ENCODE measurements at places on chromosomes 3 and 15.

DNA sequence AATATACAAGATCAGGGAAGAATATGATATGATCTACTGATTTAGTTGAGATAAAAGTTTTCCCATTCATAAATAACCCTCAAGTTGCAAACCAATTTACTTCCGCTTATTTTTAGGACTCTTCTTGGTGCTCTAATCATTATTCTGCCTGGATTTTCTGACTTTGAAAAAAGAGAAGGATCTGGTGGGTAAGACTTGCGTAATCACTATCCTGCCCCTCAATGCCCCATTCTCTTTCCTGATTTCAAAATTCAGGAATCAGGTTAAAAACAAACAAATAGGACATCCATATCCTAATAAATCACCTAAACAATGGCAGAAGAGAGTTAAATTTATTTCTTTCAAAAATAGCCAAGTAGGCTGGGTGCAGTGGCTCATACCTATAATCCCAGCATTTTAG, 127.5 kb downstream of the CLASP2 start:
- DNase-seq, result no peak

GRCh38 chr15:63491116-63491827, 13.1 kb upstream of the USP3 start:
- no peak for DNase-seq

- no peak for DNase-seq
Observed at GRCh38 chr15:91548549-91548948, 305.0 kb upstream of the SLCO3A1 start.

DNA sequence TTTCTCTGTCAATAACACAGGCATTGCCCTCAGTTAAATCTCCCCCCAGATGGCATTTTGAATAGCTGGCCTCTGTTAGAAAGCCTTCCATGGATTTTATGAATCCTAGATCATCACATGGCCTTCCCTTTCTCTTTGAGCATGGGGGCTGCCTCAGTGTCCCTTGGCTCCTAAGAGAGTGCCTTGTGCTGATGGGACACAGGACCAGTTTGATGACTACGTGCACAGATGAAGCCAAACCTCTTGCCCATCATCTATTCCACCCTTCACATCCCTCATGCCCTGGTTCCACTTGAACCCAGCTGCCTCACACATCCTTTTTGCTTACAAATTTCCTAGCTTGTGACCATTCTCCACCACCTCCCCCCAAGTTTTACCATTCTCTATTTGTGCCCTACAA, 12.9 kb downstream of the TGFBR2 start:
- no peak for DNase-seq

GRCh38 chr3:60238550-60238949, 1012.7 kb downstream of the FHIT start:
- DNase-seq, result no peak

DNA sequence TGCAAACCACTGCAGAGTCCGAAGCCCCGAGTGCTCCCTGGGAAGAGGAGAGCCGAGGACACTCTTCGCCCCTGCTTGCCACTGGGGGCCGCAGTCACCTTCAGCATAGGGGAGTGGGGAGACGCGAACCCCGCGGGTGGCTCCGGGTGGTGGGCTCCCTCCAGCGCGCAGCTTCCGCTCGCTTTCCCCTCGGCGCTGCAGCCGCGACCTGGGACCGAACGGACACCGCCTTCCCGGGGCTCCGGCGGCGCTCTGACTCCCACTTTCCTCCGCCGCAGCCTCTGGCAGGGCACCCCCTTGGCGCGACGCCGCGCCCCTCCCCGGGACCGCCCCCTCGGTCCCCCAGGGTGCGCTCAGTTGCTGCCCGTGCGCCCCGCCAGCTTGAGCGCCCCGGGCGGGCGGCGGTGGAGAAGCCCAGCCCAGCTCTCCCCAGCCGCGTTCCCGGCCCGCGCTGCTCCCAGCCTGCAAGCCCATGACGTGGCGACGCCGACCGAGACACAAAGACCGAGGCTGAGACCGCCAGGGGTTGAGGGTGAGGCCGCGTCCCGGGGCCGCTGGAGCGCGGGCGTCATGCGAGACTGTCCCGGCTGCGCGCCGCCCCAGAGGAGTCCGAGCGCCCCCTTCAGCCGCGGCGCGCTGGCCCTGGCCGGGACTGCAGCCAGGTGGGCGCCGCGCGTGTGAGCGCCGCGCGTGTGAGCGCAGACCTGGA, at the start of gene MINAR1:
Gene MINAR1, plus strand, starts transcription at position 701 of the 709 bp plus-strand sequence. CDS start 23,812 bp downstream, outside the sequence.
- DNase-seq, result peak; percentile 61

DNA sequence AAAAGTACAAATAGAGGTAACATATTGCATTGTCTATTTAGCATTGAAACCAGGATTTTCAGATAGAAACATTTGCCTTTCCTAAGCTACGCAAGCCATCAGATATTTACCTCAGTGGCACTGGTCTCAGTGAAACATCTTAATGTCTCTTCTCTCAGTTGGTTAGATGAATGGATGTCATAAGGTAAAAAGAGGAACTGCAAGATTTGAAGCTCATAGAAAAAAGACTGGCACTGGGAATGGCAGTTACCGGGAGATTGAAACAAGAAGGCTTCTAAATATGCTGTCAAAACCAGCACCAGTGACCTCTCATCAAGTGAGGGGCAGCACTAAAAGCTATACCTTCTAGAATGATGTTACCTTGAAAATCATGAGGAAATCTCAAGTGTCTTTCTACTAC, 486.4 kb downstream of the FHIT start:
- no peak for DNase-seq

- DNase-seq, result no peak
Observed at GRCh38 chr15:76941636-76942035, 10.1 kb downstream of the RCN2 start.

DNA sequence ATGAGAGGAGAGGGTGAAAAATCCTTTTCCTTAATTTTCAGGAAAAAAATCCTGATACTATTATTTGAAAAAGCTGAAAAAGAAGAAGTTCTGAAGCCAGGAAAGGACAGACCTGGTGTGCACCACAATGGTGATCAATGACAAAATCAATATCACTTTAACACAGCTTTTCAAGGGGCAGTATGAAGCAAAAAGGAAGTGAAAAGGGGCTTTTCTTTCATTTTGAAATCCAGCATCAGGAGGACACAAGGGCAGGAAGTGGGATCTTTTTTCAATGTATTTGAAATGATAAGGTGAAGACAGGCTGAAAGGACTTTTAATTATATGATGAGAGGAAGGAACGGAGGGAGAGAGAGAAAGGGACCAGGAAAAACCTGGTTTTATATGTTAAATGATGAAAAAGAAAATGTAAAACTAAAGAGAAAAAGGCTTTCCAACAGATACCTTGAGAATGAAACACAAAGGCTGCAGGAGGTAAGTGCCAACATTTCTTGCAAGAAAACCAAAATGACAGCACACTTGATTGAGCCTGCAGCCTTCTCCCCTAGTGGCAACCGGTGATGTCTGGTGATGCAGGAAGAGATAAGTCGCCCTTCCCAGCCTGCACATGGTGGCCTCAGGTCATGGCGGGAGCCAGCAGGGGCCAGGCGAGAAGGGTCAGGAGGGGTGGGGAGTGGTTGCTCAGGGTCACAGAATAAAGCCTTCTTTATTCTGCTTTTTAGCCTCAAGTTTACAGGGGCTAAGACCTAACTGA, 236.7 kb upstream of the WNT5A start:
- DNase-seq, result no peak

DNA sequence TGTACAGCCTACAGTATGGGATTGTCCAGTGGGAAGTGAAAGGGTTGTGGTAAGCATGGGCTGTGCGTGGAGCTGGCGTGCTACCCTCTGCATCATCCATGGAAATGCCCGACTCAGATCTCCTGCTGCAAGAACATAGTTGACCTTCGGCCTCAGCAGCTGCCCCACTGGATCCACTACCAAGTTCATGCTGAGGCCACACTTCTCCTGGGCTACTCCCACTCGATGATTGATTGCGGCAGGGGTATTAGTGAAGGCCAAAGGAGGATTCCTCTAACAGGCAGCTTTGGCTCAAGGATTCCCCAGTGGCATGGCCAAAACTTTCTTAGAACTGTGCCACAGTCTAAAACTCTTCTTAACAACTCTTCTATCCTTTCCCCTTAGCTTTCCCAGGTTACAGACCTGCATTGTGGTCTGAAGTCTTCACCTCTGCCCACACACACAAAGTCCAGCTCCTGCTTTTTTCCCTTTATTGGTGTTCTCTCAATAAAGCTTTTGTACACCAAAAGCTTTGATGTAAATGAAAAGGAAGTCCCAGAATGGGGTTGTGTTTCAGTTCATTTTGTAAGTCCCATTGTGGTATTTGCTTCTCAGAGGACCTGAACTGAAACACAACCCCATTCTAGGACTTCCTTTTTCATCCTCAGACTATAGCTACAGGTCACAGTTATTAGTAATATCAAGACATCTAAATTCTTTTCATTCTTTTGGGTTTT, 4.9 kb upstream of the TBC1D5 start:
- peak; percentile 33 for DNase-seq

DNA sequence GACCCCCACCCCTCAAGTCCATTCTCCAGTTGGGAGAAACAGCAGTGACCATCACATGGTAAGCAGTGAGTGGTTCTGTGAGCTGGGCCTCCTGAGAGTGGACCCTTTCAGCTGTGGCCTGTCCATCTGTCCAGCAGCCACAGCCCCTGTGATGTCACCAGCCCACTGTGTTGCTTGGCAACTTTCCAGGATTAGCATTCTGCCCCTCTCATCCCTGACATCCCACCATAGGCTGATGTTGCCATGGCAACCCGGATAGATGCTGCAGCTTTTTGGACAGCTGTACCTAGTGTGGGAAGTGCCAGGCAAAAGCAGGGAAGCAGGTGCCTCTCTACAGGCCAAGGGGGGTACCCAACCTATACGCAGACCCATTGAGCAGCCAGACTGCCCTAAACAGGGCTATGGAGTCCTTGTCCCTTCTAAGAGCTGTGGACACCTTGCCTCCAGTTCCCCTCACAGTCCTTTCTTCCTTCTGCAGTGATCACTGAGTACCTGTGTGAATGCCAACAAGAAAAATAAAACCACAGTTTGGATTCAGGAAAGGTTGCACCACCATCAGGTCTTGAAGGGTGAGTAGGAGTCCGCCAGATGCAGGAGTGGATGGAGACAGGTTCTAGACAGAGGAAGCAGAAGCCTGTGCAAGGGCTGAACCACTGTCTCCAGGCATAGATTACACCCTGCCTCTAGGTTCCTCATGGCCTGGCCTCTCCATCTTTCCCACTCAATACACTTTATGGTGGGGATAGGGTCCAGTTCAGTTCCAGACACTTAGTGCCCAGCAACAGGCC, at the start of gene DNAH1:
Gene DNAH1, plus strand, starts transcription at position 343 of the 788 bp plus-strand sequence. CDS start 6,124 bp downstream, outside the sequence.
- peak; percentile 18 for DNase-seq

- no peak for DNase-seq
Observed at GRCh38 chr3:6644070-6644929, 216.6 kb upstream of the GRM7 start.

- DNase-seq, result no peak
Observed at GRCh38 chr3:31976302-31976701, 4.8 kb downstream of the OSBPL10 start.

GRCh38 chr15:73755481-73755880, 2.3 kb upstream of the INSYN1 start:
- no peak for DNase-seq

DNA sequence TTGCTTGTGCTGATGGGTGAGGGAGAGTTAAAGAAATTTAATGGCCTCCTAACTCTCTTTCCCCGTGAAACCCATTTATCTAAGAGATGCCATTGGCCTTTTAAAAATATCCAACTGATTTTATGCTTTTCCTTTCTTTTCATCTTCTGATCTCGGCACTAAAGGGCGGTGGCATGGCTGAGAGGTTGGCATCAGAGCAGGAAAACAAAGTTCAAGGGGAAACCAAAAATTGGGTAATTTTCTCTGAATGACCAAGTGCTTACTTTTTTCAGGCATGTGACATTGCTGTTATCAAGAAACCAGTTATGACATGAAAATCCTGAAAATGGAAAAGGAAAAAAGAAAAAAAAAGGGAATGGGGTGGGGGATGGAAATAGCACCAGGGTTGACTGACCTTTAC, 3.2 kb downstream of the CGNL1 start:
- no peak for DNase-seq

- no peak for DNase-seq
Observed at GRCh38 chr15:76512971-76513370, 176.4 kb downstream of the ISL2 start.

GRCh38 chr3:36957862-36958686, 13.2 kb upstream of the TRANK1 start:
- no peak for DNase-seq

GRCh38 chr3:172076212-172076611, 36.8 kb downstream of the FNDC3B start:
- no peak for DNase-seq

- DNase-seq, result no peak
Observed at GRCh38 chr3:8152821-8153418, 348.7 kb upstream of the LMCD1 start.

- no peak for DNase-seq
Observed at GRCh38 chr15:65695081-65695480, 73.3 kb downstream of the SLC24A1 start.

DNA sequence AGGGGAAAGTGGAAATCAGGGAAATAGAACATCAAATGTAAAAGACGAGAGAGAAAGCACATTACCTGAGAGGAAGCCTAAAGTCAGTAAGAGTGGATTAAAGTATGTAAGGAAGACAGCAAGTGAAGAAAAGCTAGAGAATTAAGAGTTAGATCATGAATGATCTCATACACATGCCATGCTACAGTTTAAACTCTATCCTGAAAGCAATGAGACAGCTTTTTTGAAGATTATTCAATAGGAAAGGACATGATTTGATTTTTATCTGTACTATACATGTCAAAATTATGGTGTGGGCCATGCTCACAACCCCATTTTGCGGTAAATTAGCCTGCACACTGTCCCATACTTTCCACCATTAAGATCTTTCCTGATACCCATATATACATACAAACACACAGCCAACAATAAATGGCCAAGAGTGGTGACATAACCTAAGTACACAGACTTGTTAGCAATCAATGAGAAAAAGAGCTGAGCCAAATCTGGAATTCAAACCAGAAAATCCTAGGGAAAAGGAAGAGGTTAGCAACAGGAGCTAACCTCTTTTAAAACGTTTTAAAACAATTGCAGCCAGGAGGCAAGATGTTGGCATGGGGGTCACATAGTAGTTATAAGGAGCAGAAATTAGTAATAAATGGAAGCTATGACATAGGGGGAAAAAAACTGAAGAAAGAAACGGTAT, 4.5 kb downstream of the MYO9A start:
- no peak for DNase-seq

DNA sequence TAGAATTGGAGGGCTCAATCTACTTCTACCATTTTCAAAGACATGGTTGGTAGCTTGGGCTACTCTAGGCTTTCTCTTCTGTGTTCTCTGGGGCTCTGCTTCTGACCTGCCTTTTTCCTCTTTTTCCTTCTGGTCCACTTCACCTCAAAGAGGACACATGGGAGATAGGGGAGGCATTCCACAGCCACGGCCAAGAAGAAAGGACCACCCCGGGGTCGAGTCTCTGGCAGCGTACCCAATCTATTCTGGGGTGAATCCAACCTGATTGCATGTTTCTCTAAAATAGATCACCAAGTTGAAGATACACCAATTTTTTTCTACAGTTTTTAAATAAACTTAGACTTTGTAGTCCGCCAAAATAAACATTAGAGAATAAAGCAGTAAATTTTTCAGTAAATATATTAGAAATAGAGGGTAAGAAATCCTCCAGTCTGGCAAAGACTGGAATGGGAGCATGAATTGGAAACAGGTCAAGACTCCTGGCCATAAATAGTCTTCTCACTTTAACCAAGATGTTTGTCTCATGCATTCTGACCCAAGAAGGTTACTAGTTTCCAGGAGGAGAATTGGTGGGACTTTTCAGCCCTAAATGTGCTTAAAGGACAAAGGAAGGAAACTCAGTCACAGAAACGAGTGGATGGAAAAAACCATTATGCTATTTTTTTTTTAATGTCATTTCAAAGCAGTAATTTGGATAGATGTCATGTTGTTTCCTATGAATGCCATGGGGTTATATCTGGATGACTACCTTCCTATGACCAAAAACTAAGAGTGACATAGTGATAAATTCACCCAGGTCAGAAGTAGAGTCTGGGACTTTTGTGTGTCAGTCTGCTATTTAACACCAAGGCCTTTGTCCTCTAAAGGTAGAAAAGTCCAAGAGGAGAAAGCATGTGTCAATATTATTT, 71.3 kb upstream of the PHLDB2 start:
- no peak for DNase-seq

Data from left hindlimb (tissue), 1 donor.